ENCODE measurements at places on chromosomes 7 and 10.

- peak; percentile 47 for DNase-seq
Measured at GRCh38 chr10:127145173-127145572, 51.2 kb downstream of the INSYN2A start.

DNA sequence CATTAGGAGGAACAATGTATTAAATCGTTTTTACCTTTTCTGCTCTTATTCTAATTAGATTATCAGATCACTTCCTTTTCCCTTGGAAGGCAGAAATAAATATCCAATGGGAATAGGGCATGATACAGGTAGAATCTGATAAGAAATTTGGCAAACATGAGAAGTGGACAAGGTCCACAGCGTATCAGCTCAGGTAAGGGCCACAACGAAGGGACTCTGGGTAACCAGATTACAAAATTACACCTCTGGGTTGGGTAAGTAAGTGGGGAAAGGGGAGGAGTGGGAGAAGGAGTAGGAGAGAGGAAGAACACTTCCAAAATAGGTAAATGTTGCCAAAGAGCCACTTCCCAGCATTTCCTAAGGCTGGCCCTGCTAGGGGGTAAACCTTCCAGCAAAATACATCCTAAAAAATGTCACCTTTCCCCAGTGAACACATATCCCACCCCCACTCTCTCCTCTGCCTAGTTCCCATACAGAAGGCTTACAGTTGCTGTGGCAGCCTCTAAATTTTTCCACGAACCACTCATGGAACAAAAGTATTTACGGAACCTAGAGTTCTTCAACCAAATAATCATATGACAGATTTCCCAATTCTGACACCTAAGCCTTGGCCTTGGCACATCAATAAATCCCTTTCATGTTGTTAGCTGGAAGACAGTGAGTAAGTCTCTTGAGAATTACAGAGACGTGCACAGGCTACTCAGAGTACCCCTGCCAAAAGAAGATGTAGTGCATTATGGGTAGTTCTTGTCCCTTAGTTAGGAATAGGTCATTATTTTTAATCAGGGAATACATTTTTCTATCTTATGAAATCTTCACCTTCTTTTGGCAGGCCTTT is 51.5 kb upstream of the DLX6 start:
- DNase-seq: no peak

DNA sequence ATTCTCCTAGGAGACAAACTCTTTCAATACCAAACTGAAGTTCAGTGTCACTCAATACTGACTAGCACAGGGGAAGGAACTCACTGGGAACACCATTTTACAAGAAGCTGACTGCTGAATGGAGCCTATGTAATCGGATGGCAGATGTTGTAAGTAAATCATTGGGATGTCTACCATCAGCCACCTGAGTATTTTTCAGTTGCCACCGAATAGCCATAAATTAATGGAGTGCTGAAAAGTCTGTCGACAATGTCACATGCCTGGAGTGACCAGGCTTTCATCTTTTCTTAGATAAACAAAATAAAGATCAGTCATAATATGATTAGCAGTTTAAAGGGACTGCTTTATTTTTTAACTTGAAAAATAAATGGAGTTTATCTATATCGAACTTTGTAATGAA is 145.9 kb upstream of the SEMA3E start:
- no peak for DNase-seq

DNA sequence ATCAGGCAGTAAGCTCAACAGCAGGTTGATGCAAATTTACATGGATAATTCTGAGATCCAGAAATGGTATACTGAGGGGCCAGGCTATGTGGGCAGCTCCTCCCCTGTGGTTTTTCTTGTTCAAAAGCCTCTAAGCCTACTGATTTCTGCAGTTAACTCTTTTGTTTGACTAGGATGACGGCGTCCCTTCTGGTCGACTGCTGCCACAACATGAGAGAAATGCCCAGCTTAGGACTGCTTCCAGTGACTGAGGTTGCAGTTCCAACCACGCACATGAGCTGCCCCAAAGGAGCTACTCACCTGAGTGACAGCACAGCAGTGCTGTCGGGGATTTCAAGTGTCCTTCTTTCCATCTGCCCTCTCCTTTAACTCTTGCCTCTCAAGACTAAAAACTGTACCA is 973.0 kb upstream of the GHITM start:
- no peak for DNase-seq

- DNase-seq: no peak
Measured at GRCh38 chr7:82410461-82410860, 33.1 kb downstream of the CACNA2D1 start.

All from AG04450 (cell line).